Stimulated activated CD8-positive, alpha-beta memory T cell treated with anti-CD3 and anti-CD28 coated beads, Interleukin-15, amount 100 ng/mL, for 48 hours (primary cell): ENCODE measurements at places on chromosomes 16 and 17.
A peak's percentile ranks its signal among the peaks of the same experiment; 100 is the strongest.

GRCh38 chr16:67551972-67552371 lies 10.4 kb upstream of the CTCF start:
- DNase-seq = no peak

DNA sequence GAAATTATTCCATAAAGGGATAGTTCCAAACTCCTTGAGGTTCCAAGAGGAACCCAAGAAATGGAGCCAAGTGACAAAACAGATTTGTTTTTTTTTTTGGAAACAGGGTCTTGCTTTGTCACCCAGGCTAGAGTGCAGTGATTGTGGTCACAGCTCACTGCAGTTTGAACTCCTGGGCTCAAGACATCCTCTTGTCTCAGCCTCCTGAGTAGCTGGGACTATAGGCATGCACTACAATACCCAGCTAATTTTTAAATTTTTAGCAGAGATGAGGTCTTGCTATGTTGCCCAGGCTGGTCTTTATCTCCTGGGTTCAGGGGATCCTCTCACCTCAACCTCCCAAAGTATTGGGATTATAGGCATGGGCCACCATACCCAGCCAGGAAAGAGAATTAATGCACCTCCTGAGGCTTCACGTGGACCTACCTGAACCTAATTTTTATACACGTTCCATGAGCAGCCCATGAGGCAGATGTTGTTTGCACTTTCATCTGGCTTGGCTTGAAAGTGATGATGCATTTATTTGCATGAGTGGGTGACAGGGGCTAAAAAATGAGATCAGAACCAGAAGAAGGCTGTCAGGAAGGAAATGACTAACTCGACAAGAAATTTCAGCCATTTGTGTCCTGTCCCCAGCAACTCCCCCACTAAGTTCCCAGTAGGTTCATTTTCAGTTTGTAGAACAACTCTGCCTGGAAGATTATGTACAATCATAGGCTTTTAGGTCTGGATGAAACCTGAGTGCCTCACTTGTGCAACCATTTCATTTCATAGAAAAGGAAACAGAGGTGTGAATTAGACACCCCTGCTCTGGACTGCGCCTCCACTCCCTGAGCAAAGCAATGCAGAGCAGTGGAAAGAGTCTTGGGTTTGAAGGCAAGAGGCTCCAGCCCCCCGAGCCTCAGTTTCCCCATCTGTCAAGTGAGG lies 10.3 kb upstream of the IRF8 start:
- DNase-seq = peak; percentile 32

GRCh38 chr17:9004132-9004960 lies 17.0 kb upstream of the NTN1 start:
- no peak for DNase-seq

GRCh38 chr17:15457723-15458094 lies 9.7 kb downstream of the CDRT4 start:
- no peak for DNase-seq

DNA sequence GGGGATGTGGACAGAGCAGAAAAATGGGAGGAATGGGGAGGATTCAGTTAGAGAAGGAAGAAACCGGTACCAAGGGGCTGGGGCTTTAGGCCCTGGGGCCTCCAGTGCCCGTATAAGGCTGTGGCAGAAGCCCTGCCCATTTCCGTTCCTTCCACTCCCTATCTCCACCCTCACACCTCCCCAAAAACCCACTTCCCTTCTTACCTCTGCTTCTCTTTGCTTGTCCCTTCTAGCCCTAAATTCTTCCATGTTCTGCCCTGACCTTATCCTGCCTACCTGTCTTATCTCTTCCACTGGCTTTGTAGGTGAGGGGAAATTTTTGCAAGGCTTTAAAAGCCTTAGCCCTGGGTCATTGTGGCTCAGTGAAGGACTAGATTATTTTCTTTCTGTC lies 4.1 kb downstream of the RNF167 start:
- no peak for DNase-seq

GRCh38 chr17:51423421-51424160 lies 163.2 kb downstream of the UTP18 start:
- DNase-seq = no peak

GRCh38 chr17:6239241-6239798 lies 169.1 kb downstream of the WSCD1 start:
- DNase-seq = no peak

DNA sequence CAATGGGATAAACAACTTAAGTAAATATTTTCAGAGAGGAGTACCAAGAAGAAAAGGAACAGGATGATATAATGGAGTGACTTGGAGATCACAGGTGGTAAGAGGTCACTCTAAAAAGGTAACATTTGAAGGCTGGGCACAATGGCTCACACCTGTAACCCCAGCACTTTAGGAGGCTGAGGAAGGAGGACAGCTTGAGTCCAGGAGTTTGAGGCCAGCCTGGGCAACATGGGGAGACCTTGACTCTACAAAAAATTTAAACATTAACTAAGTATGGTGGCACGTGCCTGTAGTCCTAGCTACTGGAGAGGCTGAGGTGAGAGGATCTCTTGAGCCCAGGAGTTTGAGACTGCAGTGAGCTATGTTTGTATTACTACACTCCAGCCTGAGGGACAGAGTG lies 3.4 kb upstream of the TMEM11 start:
- DNase-seq = no peak

DNA sequence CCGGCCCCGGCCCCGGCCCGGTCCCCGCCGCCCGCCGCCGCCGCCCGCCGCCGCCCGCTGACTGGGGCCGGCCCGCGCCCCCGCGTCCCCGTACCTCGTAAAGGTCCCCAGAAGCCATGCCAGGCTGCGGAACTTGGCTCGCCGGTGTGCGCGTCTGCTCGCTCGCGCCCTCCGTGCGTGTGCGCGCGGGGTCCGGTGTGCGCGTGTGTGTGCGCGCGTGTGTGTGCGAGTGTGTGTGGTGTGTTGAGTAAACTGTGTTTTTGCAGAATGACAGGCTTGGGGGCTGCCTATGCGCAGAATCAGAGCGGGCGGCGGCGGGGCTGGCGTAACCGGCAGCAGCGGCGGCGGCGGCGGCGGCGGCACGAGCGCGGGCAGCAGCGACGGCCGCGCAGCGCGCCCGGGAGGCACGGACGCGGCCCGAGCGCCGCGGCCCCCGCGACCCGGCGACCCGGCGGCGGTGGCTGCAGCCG lies 307 bp downstream of the CDYL2 start:
- DNase-seq = peak; percentile 45
